ENCODE measurements at places on chromosomes 2 and 18.

DNA sequence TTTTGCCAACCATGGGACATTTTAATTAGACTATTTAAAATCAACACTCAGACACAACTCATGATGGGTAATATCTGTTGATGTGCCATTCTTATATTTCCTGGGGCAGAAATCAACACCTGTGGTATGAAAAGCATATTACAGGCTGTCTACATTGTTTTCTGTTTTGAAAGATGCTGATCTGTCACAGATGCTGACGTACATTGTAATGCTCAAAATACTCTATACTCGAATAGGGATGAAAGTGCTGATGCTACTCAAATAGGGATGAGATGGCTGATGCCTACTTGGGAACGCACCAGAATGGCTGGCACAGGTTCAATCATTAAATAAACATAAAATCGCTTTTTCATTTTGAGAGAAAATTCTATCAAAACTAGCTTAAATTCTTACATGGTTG is 41.2 kb downstream of the TMEFF2 start:
- DNase-seq = no peak

- no peak for DNase-seq
Observed at GRCh38 chr2:197453914-197454398, 604 bp downstream of the COQ10B start.

GRCh38 chr18:4599312-4599711 is 144.2 kb upstream of the DLGAP1 start:
- DNase-seq = no peak

GRCh38 chr2:231339316-231339715 is 56.2 kb upstream of the B3GNT7 start:
- DNase-seq = no peak

- no peak for DNase-seq
Observed at GRCh38 chr18:473802-474201, 26.7 kb downstream of the COLEC12 start.

GRCh38 chr2:3620834-3621233 is 25.9 kb downstream of the COLEC11 start:
- DNase-seq = no peak

- DNase-seq = no peak
Observed at GRCh38 chr18:62554061-62554815, 31.4 kb downstream of the ZCCHC2 start.

- DNase-seq = no peak
Observed at GRCh38 chr2:48480526-48480925, 49.4 kb upstream of the STON1 start.

DNA sequence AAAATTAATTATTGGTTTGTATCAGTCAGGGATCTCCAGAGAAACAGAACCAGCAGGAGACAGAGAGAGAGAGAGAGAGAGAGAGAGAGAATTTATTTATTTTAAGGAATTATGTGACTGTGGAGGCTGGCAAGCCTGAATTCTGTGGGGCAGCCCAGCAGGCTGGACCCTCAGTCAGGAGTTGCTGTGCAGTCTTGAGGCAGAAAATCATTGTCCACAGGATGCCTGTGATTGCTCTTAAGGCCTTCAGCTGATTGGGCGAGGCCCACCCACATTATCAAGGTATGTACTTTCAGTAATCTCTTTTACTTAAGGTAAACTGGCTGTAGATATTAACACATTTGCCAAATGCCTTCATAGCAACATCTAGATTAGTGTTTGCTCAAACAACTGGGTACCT is 155.3 kb downstream of the SEPTIN10 start:
- no peak for DNase-seq

DNA sequence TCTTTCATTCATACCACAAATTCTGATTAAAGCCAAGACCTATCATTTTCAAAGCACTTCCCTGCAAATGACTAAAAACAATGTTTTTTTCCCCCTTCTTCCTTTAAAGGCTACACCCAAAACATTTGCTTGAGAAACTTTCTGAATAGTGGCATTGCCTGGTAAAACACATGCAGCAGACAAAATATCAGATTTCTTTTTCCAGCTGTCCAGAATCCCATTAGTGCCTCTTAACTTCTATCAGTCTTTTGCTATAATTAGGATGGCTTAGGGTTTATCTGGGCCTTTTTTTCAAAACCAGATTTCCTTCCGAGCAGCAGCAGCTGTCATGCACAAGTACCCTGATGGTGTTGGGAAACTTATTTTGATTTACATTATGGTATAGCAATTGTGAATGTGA is 50.6 kb downstream of the ALPK2 start:
- peak; percentile 88 for DNase-seq

- DNase-seq = no peak
Observed at GRCh38 chr2:237637429-237638135, 10.2 kb downstream of the LRRFIP1 start.

DNA sequence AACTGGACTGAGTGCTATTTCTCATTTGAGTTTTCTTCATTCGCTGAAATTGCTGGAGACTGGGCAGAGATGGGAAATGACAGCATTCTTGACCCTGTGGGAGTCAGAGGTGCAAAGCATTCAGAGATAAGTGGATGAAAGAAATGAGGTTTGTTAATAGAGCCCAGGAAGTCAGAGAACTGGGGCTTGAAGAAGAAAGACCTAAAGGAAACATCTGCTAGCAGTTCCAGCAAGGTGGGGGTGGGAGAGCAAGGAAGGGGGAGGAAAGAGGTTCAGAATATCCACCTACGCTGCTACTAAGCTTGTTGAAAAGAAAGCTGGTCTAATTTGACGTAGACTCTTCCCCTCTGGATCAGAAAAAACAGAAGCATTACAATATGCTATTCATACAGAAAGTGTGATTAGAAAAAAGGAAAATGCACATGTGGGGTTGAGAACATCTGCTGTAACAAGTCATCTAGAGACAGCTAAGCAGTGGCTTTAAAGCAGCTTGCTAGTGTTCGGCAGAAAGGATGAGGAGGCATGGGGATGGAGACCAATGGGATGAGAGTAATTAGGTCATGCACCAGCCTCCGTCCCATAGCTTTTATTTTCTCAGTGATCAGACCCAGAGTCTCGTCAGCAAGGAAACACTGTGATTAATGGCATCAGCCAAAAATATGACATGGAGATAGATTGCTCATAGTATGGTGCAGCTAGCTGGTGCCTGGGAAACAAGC is 29.7 kb downstream of the NAB1 start:
- no peak for DNase-seq

DNA sequence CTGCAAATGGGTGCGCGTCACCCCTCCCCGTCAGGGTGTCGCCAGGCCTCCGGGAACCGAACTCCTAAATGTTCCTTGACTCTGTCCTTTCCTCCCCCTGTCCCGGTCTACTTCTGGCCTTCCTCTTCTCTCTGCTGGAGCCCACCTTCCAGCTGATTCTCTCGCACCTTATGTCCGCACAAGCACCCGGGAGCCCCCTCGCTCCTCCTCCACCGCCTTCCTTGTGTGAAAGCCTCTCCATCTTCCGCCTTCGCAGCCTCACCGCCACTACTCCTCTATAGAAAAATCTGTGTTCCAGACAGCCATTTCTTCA is 627 bp upstream of the KIF3C start:
- no peak for DNase-seq

DNA sequence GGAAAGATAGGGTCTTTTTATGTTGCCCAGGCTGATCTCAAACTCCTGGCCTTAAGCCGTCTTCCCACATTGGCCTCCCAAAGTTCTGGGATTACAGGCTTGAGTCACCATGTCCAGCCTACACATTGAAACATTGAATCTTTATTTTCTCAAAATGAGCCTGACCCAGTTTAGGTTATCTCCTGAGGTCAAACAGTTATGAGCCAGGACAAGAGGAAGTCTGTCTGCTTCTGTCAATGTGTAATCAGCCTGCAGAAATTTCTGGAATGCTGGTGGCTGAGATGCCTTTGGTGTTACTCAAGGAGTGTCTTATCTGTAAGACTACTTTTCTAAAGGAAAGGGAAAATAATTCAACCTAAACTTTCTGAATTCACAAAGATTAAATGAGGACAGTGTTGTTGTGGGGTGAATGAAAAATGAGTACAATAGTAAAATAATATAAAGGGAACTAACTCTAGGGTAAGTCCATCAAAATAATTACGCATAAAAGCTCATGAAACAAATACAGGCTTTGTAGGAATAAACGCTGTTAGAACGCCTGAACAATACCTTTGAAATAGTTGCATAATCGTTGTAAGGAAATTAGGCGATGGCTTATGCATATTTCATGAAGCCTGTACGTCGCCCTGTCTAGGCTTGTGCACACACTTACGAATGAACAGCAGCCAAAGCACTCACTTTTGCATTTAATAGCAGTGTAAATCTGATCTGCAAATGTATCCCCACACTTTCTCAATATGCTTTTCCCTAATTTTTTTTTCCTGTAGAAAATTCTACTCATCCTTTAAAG is 260.8 kb downstream of the RDH14 start:
- DNase-seq = peak; percentile 25

DNA sequence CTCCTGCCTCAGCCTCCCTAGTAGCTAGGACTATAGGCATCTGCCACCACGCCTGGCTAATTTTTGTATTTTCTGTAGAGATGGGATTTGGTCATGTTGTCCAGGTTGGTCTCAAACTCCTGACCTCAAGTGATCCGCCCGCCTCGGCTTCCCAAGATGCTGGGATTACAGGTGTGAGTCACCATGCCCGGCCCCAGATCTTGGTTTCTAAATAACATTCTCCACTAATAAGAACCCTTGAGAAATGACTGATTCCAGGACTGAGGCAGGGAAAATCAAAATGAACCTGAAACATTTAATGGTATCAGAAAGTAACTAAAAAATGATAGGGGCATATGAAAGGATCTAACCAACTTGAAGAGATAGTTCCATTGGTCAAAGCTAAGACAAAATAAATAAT is 34.0 kb downstream of the BMPR2 start:
- no peak for DNase-seq

GRCh38 chr18:47574966-47575365 is 323.5 kb upstream of the SKOR2 start:
- DNase-seq = no peak

DNA sequence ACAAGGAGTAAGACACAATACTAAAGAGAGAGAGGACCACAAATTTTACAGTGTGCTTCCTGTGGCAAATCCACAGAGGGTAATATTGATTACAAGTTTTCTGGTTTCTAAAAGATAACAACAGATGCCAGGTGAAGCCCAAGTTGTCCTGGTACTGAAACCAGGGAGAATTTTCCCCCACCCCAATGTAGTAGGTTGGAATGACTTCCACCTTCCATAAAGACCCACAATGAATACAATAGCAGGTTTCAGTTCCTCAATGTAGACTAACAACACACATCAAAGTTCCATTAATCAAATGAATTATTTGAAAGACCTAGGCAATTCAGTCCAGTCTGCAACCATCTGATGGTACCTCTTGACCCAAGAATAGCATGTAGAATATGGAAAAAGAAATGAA is 44.0 kb upstream of the TMEM247 start:
- DNase-seq = no peak

DNA sequence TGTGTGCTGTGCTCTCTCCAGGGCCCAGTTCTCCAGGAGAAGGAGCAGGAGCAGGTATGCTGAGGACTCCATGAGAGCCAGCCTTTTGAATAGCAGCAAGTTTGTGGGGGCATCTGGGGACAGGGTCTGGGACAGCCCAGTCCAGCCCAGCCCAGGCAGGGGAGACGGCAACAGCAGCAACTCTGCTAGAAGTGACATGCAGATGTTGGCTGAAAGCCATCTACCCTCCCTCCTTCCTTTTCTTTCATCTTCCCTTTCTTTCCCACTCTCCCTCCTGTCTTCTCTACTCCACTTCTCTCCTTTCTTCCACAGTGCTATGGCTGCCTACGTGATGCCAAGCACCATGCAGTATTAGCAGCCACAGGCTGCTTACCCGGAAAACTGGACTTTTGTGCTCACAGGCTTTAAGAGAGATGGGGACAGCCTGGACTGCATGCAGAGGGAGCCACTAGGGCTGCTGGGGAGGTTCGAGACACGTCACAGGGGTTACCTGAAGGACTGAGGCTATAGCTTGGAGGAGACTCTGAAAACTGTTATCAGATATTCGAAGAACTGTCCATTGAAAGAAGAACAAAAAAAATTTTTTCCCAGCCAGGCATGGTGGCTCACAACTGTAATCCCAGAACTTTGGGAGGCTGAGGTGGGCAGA is 23.8 kb upstream of the YWHAQ start:
- DNase-seq = no peak

DNA sequence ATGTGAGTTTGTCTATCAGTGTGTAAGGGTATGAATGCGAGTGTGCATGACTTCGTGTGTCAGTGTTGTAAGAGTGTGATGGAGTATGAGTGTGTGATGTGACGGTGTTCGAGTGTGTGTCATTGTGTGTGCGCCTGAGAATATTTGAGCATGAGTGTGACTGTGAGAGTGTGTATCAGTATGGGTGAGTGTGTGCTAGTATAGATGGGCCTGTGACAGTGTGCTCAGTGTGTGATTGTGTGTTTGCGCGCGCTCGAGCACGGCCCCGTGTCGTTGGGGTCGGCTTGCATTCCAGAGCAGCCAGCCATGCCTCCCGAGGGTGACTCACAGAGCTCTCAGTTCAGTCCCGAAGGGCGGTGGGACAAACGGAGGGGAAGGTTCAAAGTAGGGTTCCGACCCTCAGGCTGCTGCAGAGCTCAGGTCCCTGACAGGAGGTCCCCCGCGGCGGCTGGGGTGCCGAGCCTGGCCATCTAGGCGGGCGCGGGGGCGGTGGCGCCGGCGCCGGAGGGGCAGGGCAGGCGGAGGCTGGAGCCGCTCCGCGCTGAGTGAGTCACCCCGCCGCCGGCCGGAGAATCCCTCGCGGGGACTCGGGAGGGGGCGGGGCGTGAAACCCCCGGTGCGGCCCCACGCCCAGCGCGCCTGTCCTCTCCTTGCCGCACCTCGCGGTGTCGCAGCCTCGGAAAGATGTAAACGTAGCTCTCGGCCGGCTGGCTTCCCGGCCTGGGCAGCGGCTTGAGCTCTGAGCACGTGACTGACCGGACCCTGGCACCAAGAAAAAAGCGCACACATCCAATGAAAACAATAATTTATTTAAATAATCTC is 3.8 kb downstream of the DLX2 start:
- no peak for DNase-seq

- DNase-seq = no peak
Observed at GRCh38 chr2:105782646-105783045, 37.9 kb downstream of the NCK2 start.

- DNase-seq = no peak
Observed at GRCh38 chr2:84878896-84879583, 1.8 kb downstream of the TRABD2A start.

DNA sequence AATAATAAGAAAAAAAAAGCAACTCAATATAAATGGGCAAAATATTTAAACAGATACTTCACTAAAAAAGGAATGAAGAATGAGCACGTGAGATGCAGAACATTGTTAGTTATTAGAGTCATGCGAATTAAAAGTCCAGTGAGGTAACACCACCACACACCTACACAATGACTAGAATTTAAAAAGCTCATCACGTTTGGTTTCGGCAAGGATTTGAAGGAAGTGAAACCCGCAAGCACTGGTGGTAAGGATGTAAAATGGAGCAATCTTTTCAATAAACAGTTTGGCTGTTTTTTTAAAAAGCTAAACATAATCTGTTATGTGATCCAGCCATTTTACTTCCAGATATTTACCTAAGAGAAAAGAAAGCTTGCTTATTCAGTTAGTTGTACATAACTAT is 1181.6 kb upstream of the CELF4 start:
- no peak for DNase-seq

DNA sequence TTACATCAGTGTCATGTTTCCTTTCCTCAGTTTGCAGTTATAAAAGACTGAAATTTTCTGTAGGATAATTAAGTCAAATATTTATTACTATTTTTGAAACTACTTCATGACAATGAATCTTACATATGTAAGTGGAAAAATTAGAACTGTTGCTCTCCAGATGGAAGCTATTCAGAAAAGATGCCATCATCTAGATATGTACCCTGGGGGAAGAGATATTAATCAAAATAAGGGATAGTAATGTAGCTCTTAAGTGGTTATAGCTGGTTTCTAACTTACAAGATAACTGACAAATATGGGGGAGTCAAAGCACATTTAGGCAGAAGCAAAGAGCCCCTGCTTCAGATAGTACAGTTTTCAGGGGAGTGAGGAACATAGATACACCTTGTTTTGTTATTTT is 38.1 kb upstream of the PAX3 start:
- no peak for DNase-seq
